Substantia nigra (tissue), 51 donors: ENCODE measurements at places on chromosomes 2 and 18.

DNA sequence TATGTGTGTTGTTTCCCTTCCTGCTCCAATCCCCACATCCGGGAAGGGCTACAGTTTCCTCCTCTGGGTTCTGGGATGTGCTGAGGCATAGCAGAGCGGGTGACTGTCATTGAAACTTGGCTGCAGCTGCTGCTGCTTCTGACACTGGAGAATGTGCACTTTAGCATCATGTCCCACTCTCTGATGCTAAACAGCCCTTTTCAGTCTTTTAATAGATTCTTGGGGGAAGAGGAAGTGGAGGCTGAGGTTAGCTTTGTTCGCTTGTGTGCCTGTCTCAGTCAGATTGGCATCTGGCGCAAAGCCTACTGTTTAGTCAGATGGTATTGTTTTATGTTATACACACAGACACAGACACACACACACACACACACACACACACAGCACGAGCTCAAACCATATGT lies 136.5 kb upstream of the RND3 start:
- DNase-seq: no peak

DNA sequence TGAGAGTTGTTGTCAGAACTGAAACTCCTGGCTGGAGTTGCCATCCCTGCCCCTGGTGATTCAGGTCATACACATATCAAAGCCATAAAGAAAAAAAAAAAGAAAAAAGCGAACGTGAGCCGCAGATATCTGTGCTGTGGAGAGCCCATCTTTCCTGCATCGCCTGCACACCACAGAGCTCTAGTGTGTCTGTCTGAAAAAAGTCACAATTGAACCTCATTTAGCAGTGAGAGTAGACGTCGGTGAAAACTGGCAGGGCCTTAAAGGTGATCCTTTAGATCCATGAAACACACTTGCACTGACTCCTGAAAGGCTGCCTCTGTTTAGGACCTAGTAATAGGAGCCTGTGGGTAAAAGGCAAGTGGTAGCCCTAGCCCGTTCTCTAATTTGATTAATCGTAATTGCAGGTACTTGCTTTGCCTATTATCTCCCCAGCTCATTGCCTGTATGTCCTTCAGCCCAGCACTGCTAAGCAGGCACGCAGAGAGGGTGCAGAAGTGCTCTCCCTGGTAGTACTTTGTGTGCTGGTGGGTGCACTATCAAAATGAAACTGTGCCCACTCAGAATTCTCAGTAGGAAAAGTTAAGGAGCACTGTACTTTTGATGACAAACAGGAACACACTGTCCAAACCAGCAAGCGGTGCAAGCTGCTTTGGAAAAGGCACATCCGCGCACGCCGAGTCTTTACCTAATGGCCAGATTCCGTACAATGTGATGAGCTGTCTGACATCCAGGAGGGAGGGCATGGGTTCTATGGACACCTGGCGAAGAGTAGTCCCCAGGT lies 103.5 kb upstream of the ASB18 start:
- no peak for DNase-seq

DNA sequence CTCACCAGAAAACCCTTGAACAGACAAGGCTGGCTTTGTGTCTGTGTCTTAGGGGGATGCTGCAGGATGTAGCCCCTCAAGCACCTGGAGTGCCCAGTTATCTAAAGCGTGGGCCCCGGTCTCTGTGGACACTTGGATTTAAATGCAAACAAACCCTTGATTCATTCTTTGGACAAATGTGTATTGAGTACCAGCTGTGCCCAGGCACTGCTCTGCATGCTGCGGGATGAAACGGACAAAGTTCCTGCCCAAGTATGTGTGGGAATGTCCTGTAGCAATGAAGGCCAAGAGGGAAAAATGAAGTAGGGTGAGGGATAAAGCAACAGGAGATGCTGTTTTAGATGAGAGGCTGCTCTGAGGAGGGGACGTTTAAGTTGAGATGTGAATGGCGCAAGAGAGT lies 53.9 kb downstream of the BOLA3 start:
- DNase-seq: no peak

DNA sequence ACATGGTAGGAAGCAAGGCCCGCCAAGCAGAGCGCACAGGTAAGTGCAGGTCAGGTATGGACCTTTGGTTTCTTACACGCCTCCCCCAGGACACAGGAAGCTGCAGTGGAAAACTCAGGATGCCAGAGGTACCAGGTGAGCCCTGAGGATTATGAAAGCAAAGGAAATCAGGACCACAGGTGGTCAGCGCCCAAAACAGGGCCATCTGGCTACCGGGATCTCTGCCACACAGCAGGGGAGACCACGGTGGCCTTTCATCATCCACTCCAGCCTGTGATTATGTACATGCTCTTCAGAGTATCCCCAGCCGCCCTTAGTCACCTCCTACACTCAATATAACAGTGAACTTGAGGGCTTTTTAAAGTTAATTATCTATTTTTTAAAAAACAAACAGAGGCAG lies 125.5 kb upstream of the EPC2 start:
- no peak for DNase-seq

- no peak for DNase-seq
Measured at GRCh38 chr2:237309416-237309815, 104.5 kb downstream of the COL6A3 start.

DNA sequence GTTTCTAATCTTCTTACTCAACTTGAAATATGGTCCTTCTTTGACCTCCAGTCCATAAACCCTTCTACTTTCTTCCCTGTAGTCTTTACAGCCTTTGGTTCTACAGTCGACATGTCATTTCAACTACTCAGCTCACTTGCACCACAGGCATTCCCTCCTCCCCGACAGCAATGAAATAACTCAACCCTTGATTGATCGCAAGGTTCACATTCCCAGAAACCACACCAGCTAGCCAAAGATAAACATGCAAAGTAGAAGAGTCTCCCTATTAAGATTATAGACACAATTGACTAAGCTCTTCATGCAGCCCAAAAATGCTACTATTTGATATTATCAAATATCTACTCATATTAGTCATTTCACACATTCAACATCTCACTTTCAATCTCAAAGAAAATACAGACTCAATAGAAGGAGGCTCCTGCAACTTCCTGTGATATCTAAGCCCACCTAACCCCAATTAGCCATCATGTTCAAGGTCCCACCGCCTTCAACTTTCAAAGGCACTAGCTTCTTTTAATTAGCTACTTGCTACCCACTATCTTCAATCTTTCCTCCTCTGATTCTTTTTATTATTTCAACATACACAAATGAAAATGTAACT lies 50.8 kb downstream of the RTTN start:
- no peak for DNase-seq

- no peak for DNase-seq
Measured at GRCh38 chr2:107383691-107384090, 443.0 kb upstream of the RGPD4 start.

DNA sequence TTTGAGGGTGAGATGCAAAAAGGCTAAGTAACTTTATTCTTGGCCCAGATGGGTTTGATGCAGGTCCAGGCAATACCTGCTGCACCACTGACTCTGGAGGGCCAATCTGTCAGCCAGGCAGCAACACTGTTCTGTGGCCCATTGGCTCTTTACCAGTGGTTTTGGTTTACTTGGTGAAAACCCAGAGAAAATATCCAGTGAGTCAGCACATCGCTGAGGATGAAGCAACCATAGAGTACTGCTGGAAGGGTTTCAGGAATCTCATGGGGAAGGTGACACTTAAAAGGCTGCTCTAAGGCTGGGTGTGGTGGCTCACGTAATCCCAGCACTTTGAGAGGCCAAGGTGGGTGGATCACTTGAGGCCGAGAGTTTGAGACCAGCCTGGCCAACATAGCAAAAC lies 192.5 kb upstream of the FAM98A start:
- DNase-seq: no peak

- no peak for DNase-seq
Measured at GRCh38 chr2:61910603-61911002, 5.1 kb downstream of the COMMD1 start.

- no peak for DNase-seq
Measured at GRCh38 chr2:122471753-122472152, 716.3 kb downstream of the TSN start.

DNA sequence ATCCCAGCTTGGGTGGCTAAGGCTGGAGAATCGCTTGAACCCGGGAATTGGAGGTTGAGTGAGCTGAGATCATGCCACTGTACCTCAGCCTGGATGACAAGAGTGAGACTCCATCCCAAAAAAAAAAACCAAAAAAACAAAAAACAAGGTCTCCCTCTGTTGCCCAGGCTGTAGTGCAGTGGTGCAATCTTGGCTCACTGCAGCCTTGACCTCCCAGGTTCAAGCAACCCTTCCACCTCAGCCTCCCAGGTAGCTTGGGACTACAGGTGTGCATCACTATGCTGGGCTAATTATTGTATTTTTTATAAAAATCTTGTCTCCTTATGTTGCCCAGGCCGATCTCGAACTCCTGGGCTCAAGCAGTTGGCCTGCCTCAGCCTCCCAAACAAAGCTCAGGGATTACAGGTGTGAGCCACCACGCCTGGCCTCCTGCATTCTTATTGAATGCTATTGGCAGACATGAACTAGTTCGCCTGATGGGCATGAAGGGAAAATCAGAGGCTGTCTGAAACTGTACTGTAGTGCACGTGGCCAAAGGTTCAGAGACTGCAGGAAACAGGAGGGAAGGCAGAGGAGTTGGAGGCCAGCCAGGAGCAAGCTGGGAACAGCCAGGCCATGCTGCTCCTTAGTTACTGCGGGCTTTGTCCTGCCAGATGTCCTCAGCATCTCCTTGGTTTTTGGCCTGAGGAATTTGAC lies 16.0 kb upstream of the ASXL2 start:
- DNase-seq: peak; percentile 38

- DNase-seq: no peak
Measured at GRCh38 chr2:21754164-21754788, 630.5 kb downstream of the TDRD15 start.

DNA sequence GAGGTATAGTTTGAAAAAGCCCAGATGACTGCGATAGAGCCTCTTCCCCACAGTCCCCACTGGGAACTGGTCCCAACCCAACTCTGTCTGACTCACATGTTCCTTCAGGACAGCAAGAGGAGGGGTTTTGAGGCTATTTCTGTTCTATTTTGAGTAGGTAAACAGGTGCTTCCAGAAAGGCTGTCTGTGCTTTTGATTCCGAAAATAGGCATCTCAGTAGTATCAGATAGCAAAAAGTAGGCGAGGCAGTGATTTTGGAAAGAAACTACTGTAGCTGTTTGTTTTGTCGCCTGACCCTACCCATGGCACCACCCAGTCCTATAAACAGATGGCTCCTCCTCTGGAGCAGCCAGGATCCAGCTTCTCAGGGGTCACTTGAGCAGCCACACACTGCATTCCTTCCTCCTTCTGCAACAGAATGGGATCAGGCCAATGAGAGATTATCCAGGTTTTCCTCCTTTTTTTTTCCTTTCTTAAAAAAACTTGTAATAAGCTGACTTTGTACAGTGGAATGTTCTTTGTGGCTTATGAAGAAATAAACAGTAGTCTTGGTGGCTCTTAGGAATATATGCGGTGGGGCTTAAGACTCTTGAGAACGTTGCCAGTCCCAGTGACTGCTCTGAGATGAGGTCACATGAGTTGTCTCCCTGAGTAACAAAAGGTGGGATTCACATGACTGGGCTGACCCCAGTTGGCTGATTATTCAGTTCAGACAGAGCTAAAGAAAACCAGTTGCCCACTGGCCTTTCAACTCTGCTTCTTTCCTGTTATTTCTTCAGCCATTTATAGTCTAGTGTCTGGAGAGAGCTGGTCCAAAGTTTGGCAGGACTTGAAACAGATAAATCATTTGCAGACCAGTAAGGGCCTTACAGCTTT lies 98.6 kb downstream of the KCNS3 start:
- DNase-seq: no peak

- DNase-seq: no peak
Measured at GRCh38 chr2:95018861-95019550, 6.5 kb upstream of the MAL start.

- DNase-seq: no peak
Measured at GRCh38 chr2:45724335-45724734, 72.9 kb downstream of the PRKCE start.

DNA sequence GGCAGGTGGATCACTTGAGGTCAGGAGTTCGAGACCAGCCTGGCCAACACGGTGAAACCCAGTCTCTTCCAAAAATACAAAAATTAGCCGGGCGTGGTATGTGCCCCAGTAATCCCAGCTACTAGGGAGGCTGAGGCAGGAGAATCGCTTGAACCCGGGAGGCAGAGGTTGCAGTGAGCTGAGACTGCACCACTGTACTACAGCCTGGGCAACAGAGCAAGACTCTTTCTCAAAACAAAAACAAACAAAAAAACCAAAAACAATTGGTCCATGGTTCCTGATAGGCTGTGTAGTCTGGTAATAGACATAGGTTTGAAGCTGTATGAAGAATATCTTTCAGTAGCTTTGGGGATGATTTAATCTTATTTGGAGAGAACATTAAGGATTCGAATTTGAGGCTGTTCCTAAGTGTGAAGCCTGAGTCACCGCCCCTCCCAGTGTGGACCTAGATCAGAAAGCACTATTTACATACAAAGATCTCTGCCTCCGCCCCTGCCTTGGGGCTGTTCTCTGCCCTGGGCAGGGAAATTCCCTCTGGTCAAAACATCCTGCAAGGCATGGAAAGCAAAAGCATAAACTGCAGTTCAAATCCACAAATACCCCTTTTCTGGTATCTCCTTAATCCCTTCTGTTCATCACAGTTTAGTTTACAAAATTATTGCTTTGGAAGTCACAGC lies 52.8 kb upstream of the PMAIP1 start:
- no peak for DNase-seq

GRCh38 chr2:151491496-151491895 lies 81.8 kb downstream of the RIF1 start:
- DNase-seq: no peak

GRCh38 chr2:239581352-239581901 lies 180.6 kb upstream of the HDAC4 start:
- DNase-seq: no peak

GRCh38 chr18:64983497-64984238 lies 767.1 kb upstream of the CDH7 start:
- no peak for DNase-seq

DNA sequence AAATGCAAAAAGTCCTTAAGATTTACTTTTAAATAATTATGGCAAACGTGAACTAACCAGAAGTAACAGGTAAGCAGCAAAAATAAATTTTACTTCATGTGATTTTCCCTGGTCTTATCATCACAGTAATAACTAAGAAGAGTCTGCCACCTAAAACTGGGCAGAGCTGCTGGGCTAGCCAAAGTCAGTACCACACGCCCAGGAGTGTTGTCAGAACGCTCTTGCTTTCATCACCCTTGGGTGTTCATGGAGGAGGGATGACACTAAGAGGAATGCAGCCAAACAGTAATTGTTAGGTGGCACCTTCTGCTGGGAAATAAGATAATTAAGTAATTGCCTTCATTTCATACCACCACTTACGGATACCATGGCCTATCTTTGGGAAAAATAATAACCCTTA lies 92.0 kb upstream of the NEUROD1 start:
- DNase-seq: no peak

GRCh38 chr2:50491541-50492476 lies 540.1 kb downstream of the NRXN1 start:
- DNase-seq: no peak

GRCh38 chr18:13629841-13630715 lies 96.3 kb downstream of the FAM210A start:
- peak; percentile 50 for DNase-seq

DNA sequence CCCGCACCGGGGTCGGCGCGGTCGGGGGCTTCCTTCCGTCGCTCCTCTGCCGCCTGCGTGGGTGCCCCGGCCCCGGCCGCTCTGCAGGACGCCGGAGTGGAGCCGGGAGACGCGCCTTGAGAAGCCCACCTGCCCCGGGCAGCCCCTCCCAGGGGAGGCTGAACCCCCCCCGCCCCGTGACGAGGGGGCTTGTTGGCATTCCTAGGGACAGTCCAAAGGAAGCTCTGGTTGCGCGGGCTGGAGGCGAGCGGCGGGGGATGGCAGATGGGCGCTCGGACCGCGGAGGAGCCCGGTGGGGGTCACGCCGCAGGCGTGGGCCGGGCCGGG lies 133.5 kb upstream of the MGAT5 start:
- DNase-seq: no peak

- no peak for DNase-seq
Measured at GRCh38 chr18:45993438-45993837, 26.3 kb upstream of the EPG5 start.
